ENCODE measurements at places on chromosomes 16 and 17.

GRCh38 chr17:6823011-6823442 is 8.5 kb downstream of the TEKT1 start:
- no peak for DNase-seq

DNA sequence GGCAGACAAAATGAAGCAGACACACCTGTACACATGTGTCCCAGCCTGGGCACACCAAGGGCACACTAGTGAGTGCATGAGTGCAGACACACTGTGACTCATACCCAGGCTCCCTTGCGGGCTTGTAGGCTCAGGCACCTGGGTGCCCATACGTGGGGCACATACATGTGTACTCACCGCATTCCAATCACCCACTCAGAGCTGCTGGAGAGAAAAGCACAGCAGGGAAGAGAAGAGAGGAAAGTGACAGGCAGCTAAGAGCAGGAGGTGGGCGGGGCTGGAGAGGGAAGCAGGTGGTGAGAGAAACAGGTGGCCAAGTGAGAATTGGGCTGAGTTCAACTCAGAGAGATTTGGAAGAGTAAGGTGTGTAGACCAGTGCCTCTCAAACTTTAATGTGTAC is 54.0 kb downstream of the TMEM132E start:
- DNase-seq, result no peak

DNA sequence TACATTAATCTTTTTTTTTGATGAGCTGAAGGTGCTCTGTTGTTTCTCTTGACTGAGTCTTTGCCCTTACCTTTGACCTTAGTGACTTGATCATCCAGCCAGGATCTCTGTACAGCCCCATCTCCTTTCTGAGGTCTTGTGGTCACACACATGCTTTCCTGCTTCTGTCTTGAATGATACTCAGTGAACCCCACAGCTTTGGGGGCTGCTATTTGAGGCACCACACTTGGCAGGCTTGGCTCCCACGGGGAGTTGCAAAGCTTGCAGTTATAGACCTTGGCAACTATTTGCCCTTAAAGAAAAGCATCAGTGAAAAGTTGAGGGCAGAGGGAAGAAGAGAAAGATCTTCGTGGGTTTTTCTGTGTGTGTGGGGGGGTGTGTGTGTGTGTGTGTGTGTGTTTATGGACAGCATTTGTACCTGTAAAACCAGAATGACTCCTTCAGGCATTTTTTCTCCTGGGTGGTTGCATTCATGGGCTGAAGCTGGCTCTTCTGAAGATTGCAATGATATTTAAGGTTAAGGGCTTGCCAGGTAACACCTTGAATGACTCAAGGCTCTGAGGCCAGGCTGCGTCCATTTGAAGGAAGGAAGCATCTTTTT is 101.6 kb downstream of the MSI2 start:
- no peak for DNase-seq

DNA sequence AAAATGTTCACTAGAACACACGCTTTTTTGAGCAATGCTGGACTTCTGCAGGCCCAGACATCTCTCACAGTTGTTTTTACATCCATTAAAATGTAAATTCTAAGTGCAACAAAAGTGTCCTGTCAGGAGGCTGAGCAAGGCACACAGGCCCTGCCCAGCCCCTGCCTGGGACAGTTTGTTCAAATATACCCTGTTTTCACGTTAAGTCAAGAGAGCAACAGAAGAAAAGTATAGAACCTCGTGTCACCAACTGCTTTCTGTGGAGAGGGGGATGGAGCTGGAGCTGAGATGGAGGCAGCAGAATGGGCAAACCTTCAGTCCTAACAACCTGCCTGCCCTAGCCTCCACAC is 4.3 kb upstream of the HOXB2 start:
- DNase-seq, result no peak

GRCh38 chr16:49657736-49658465 is 198.0 kb downstream of the ZNF423 start:
- no peak for DNase-seq

GRCh38 chr17:12320286-12320685 is 299.6 kb downstream of the MAP2K4 start:
- no peak for DNase-seq

DNA sequence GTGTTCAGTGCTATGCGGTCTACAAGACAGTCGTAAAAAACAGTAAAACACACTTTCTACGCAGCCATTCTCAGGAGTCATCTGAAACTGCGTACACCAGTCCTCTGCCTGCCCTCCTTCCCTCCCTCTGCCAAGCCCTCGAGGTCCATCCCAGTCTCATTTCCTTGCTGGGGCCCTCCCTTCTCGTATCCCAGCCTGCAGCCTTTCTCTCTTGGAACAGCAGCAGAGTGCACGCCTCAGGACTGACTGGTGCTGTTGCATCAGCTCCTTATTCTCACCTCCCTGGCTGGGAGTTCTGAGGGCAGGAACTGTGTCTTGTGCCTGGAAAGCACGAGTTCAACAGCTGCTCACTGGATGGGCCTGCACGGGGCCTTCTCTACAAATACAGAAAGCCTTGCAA is 12.5 kb downstream of the FAHD1 start:
- DNase-seq, result no peak

DNA sequence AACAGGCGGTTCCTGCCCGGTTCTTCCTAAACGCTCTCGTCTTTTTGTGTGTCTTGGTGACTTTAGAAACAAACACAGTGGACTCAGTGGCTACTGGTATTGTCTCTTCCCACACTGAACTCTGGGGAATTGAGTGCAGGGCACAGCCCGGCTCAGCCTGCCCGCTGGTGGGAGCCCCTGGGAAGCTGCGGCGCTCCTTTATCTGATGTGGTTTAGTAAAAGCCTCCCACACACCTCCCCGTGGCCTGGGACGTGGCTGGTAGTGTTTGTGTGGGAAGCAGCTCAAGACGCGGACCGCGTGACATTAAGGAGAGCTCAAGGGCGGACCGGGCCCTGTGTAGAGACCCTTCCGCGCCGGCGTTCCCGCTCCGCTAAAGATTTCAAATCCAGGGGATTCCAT is 55.4 kb upstream of the PVALEF start:
- DNase-seq, result no peak

- DNase-seq, result no peak
Observed at GRCh38 chr17:49498029-49498615, 3.0 kb downstream of the NGFR start.

- no peak for DNase-seq
Observed at GRCh38 chr16:75860326-75861053, 134.2 kb upstream of the CPHXL start.

DNA sequence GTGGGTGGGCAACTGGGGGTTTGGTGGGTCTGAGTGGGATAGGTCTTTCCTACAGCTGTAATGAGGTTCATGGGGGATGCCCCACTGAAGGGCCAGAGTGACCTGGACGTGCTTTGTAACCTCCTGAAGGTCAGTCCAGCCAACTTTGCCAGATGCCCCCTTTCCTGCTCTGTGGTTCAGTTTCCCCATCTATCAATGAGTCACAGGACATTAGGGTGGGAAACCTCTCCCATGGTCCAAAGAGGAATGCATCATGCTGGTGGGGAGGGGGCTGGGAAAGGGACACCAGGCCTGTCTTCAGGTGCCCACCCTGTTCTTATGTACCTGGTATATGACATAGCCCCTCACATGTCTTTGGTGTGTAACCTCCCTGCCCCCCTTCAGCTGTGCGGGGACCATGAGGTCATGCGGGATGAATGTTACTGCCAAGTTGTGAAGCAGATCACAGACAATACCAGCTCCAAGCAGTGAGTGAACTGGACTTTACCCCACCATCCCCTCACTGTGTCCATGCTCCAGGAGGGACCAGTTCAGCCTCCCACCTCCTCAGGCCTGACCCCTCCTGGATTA is 24.0 kb upstream of the ALKBH5 start:
- no peak for DNase-seq

DNA sequence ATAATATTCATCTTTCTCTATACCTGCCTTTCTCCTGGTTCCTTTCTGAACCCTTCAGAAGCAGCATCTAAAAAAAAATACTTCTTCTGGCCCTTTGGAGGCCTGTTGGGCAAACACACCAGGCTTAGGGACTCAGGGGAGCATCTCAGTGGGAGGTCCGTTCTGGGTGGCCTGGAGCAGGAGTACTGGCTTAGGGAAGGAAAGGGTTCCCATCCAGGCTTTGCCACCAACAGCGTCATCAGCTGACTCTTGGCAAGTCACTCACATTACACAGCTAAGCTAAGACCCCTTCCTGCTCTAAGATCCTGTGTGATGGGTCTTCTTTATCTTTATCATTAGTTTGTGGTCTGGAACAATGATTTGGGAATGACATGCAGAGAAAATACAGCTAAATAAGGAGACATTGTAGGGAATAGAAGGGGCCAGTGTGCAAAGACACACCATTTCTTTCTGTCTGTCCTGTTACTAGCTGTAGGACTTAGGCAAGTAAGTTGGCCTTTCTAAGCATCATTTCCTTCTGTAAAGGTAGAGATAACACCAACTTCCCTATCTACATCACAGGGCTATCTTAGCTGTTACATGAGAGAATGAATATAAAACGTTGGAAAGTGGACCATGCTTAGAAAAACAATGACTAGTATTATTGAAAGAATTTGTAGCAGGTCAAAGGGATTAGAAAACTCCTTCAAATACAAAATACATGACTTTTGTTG is 9.9 kb downstream of the PCTP start:
- DNase-seq, result no peak

- DNase-seq, result peak; percentile 60
Observed at GRCh38 chr17:74493331-74493833, 26.9 kb downstream of the CD300A start.

All from Panc1 (cell line).